ENCODE measurements at places on chromosomes 3 and 15.

DNA sequence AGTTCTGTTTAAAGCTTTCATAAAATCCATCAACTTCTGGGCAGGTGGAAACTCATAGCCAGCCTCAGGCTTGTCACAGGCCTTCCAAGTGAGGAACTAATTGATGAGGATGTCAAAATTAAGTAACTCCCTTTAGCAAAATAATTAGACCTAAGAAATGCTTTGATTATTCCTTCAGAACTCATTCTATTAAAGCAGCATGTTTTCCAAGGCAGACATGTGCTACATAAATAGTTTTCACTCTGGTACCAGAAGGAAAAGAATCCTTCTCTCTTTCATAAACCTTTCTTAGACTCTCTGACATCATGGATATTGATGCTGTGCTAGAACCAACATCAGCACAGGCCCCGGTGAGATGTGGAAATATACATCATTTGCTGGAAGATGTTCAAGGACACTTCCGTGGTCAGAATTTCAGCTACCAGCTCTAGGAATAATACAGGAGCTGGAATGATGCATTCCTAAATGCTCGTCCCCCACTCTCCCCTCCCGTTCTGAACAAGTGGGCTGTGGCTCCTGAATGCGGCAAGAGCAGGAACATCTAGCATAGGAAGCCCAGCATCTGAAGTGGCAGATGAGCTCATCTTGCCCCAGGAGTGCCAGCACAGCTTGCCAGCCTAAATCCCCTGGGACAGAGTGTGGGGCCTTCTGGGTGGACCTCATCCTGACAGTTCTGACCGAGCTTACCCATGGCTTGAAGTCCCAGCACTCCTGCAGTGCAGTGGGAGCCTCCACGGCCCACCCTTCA is 82.4 kb downstream of the WWTR1 start:
- DNase-seq: no peak

- DNase-seq: peak; percentile 34
Observed at GRCh38 chr3:183385698-183386613, 42.5 kb downstream of the MCF2L2 start.

DNA sequence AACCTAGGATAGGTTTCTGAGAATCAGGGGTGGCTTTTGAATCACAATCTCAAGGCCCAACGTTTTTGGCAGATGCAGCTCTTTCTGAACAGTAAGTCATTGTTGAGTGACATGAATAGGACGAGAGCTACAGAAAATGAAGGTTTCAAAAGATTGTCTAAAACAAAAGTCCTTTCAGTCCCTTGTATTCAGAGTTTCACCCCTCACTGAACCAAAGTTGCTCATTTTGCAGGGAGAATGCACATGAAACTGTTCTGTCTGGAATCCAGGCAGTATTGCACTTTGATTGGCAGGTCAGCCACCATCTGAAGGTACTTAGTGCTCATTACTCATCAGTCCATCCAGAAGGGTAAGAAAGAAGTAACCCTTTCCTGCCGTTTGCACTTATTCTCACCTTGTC is 24.1 kb upstream of the RASGRP1 start:
- no peak for DNase-seq

DNA sequence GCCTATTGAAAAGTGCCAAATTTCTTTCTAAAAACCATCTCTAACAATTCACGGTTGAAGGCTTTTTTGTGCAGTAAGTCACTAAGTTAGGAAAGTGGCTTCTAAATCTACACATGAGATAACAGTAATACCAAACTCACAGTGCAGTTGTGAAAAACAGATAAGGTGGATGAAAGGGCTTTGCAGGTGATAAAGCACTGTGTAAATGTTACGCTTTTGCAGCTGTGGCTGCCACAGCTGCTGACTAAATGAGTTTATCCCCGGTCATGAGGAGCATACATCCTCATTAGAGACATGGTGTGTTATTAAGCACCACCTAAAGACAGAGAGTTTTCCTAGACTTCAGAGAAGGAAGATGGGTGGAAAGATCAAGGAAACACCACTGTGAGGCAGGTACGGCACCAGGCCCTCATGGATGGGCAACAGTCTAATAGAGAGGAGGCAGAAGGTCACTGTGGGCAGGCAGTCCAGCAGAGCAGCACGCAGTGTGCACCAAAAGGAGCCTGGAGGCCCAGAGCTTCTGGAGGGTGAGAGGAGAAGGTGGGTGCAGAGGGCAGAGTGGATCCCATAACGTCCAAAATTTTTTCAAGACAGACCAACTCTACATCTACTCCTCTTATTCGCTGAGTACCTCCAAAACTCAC is 68.5 kb downstream of the FMN1 start:
- no peak for DNase-seq

GRCh38 chr3:98445949-98446406 is 17.0 kb upstream of the OR5K1 start:
- no peak for DNase-seq

- no peak for DNase-seq
Observed at GRCh38 chr3:57160765-57161538, 4.2 kb downstream of the IL17RD start.

- DNase-seq: no peak
Observed at GRCh38 chr3:33061782-33062181, 35.2 kb downstream of the GLB1 start.

- no peak for DNase-seq
Observed at GRCh38 chr3:177538048-177538749, 340.9 kb upstream of the TBL1XR1 start.

DNA sequence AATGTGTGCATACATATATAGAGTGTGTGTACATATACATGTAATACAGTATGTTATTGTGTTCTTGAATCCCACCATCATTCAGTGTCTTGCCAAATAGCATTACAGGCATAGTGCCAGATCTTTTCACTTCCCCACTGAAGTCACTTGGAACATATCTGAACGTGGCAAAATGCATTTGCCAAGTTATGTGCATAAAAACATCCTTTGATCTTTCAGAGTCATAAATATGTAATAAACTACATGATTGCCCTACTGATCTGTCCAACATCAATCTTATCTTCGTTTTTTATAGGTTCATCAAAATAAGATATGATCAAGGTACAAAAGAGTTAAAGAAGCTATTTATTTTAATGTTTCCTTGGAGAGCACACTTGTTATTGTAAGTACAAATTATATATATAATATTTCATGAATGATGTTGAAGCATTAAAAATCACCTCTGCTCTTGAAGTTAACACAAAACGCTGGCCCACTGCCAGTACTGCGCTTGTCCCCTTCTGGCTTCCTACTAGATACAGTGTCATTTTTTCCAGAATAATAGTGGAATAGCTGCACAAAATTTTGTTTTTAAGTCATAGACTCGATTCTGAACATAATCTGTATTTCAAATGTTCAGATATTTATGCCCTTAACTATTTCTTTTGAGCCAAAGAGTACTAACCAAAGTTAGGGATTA is 549.5 kb upstream of the ARRDC4 start:
- DNase-seq: no peak

DNA sequence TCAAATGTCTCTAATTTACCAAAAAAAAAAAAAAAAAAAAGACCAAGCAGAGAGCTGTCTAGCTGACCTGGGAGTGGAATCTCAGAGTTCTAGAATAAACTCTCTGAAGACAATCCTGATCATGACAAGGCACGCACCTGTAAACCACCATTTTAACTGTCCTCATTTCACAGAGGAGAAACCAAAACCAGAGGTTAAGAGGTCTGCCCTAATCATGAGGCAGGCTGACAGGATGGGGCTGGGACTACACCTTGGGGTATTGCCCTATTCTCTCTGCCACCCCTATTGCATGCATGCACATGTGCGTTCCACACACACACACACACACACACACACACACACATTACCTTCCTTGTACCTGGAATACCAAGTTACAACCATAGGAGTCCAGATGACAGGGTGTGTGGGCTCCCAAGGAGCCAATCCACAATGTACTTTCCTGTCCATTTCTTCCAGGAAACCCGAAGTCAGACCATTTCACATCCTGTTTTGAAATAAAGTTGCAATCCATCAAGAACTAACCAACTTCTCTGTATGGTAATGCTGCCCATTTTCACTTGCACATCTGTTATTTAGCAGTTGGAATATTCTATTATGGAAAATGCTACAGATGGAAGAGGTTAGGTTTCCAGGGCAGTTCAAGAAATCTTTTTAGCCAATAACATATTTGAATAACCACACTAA is 34.6 kb downstream of the HSPBAP1 start:
- DNase-seq: no peak

- no peak for DNase-seq
Observed at GRCh38 chr15:58877999-58878825, 55.3 kb downstream of the SLTM start.

GRCh38 chr15:90463381-90463780 is 66.3 kb upstream of the CRTC3 start:
- no peak for DNase-seq
